ENCODE measurements at places on chromosomes 7 and 10. TPM values are rescaled to one million over a fixed set of nuclear protein-coding genes. Genes with fewer than 3 reads are reported as not detected.

GRCh38 chr7:28556025-28556424 is 143.7 kb downstream of the CREB5 start:
- DNase-seq: no peak

DKK1 gene
- 6.8 TPM for total RNA-seq

NODAL gene
- total RNA-seq: 1.5 TPM

DNA sequence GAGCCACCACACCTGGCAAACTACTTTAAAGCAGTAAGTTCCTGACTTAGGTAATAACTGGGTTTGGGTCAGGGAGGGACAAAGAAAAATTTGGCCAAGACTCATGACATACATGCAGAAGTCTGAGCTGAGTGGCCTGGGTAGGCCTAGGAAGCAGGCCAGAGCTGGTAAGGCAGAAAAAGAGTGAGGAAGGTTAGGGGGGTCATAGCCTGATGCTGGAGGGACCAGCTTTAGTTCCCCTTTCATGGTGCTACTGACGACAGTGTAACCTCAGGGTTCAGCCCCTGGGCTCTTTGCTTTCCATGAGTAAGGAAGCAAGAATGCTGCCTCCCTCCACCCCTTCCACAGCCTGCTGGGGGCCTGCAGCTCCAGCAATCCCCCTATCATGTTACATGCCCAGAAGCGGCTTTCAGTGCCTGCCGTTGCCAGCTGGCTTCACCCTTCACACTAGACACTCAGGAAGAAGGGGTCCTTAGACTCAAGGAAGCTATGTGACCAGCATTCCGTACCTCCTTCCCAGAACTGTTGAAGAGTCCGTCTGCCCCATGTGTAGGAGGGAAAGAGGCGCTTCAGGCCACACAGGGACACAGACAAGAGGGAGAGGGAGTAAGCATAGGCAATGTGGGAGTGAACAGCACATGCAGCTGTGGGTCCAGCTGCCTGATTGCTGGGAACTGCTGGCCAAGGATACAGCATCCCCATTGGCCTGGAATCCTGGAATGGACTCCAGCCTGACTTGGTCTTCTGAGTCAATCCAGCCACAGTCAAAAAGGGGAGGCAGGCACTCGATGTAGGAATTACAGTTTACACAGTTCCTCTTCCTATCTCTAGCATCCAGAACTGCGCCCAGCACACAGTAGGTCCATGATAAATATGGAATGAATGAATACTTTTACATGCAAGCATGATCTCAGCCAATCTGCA is 4.1 kb upstream of the PLAU start:
- no peak for DNase-seq

WDR86 gene
- total RNA-seq: 57.0 TPM

- no peak for DNase-seq
Observed at GRCh38 chr7:139630643-139631519, 107.4 kb downstream of the CLEC2L start.

DNA sequence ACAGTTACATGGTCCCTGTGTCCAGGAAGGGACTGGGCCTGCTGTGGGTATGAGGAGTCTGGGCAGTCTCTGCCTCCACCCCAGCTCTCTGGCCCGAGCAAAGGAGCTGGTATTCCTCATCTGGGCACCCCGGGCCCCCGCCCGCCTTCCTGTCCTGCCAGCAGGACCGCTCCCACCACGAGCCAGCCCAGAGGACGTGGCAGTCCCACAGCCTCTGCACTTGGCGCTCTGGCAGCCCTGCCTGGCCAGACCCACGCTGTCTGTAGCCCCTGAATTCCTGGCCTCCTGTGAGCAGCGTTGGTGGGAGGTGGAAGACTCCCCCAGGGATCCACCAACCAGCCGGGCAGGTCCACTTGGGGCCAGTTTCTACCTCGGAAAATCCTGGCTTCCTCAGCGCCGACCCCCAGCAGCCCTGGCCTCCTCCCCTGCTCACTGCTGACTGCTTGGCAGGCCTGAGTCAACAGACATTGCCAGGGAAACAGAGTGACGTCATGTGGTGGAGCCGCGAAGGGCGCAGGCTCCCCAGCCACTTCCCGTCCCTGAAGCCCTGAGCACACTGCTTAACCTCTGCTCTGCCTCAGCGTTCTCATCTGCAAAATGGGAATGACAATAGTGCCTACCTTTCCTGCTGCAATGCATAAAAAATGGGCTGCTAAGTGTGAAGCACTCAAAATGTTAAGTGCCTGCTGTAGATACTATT is 21.6 kb upstream of the LIMK1 start:
- DNase-seq: no peak

TUBB8 gene
- total RNA-seq: 0.69 TPM

PAXIP1 gene
- total RNA-seq: 16.8 TPM
